ENCODE measurements at places on chromosomes 12 and 14. TPM values are rescaled to one million over a fixed set of nuclear protein-coding genes. Genes with fewer than 3 reads are reported as not detected.
A peak's percentile ranks its signal among the peaks of the same experiment; 100 is the strongest.

- DNase-seq: no peak
These were observed 387.9 kb downstream of the KCNH5 start for GRCh38 chr14:62657376-62657775.

DNA sequence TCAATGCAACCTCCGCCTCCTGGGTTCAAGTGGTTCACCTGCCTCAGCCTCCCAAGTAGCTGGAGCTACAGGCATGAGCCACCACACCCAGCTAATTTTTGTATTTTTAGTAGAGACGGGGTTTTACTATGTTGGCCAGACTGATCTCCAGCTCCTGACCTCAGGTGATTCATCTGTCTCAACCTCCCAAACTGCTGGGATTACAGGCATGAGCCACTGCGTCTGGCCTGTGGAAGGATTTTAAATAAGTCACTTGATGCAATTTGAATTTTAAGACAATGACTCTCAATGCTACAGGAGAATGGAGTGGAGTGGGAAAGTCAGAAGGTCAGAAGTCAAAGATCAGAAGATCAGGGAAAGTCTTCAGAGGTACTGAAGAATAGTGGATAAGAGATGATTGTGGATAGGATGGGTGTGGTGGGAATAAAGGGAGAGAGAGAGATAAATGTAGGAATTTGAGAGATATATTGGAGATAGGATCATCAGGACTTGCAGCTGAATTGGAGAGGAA, 15.4 kb downstream of the TMEM52B start:
- no peak for DNase-seq

- DNase-seq: no peak
These were observed 248.1 kb downstream of the CACNA1C start for GRCh38 chr12:2300886-2301285.

- DNase-seq: peak; percentile 18
These were observed 150.8 kb upstream of the FSCB start for GRCh38 chr14:44657696-44658388.

The DAO gene
- 22.1 TPM for total RNA-seq

DNA sequence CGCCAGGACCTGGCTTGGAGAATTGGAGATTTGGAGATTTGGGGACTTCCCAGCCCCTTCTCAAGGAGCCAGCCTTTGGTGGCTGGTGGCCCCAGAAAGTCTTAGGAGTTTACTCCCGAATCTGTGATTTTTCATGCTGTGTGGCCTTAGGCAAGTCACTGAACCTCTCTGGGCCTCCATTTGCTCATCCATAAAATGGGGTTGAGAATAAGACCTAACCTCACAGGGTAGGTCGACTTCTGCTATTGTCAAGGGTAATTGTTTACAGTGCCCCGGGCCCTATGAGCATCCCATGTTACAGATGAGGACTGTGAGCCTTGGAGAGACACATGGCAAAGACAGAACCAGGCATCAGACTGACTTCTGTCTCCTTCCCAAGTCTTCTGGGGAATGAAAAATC, 16.2 kb upstream of the TMEM119 start:
- DNase-seq: no peak

- no peak for DNase-seq
These were observed 67.9 kb upstream of the ESRRB start for GRCh38 chr14:76307786-76308780.

DNA sequence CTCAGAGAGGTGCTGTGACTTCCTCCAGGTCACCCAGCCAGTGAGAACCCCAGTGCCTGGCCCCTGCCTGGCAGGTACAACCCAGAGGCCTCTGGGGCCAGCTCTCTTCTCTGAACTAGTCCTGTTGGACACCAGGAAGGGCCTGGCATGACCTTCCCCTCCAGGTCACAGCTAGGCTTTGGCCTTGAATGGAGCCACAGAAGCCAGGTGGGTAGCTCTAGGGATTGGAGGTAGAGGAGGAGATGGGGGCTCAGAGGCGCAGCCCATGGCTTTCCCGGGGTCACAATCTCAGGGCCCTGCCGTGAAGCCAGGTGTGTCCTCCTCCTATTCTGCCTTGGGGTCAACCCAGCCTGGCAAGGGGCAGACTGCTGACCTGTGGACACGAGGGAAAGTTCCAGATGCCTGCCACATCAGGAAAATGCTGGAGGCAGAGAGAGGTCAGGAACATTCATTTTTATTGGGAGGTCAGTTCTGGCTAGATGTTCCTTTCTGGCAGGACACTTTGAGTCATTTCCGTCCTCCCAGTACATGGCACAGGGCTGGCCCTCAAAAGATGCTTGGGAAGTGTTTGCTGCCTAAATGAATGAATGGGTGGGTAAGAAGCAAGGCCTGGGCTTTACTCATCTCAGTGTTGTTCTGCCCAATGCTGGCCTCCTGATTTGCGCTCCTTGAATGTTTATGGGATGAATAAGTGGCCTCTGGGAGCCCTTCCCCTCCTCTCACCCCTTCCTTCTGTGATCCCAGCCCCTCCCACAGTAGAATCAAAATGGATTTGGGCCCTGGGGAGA, 25.4 kb downstream of the FAM222A start:
- DNase-seq: no peak

DNA sequence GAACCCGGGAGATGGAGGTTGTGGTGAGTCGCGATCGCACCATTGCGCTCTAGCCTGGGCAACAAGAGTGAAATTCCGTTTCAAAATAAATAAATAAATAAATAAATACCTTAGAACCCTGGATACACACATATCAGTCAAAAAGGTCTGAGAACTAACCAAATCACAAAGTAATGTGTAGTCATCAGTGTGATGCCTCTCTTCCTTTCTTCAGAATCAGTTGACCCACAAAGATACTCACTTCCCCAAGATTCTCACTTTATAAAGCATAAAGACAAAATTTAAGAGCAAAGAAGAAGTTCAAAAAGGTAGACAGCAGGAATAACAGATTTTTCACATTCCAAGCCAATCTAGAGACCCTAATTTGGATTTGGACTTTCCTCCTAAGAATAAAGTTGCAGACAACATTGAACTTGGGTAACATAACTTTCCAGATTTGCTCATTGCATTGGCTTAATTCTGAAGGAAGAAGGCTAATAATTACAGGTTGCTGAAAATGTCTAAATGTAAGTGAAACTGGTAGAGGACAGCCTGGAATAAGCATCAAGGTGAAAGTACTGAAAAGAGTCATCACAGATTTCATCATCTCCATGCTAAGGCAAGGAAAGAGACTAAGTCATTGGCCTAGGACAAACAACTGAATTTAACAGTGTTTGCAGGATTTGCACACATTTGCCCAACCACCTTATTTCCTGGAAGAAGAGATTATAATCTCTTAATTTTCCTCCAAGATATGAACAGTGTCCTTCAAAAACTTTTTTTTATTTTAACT, 17.4 kb downstream of the TMED10 start:
- DNase-seq: no peak

DNA sequence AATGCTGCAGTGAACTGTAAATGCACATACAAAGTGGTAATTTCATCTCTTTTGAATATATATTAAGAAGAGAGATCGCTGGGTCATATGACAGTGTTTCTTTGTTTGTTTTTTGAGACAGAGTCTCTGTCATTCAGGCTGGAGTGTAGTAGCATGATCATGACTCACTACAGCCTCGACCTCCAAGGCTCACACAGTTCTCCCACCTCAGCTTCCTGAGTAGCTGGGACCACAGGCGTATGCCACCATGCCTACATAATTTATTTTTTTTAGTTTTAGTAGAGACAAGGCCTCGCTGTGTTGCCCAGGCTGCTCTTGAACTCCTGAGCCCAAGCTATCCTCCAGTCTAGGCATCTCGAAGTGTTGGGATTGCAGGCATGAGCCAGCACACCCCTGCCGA, 62.4 kb upstream of the ACSS3 start:
- DNase-seq: no peak

DNA sequence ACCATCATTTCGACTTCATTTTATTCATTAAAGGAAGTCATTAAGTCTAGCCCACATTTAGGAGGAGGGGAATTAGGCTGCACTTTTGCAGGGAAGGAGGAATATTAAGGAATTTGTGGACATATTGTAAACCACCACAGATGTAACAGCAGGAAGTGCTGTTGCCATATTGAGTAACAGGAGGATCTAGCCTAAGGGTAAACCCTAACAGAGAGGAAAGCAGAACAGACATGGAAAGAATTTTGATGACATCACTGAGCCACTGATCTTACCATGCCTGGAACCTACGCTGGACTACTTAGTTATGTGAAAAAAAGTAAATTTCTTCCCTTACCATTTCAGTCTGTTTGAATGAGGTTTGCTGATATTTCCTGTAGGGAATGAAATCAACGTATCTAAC, 100.7 kb upstream of the ATF7IP start:
- DNase-seq: no peak

- no peak for DNase-seq
These were observed 280.3 kb downstream of the ADAMTS20 start for GRCh38 chr12:43271659-43272058.

The SLC25A47 gene
- 0.06 TPM for total RNA-seq

The ASB2 gene
- total RNA-seq: 7.9 TPM

DNA sequence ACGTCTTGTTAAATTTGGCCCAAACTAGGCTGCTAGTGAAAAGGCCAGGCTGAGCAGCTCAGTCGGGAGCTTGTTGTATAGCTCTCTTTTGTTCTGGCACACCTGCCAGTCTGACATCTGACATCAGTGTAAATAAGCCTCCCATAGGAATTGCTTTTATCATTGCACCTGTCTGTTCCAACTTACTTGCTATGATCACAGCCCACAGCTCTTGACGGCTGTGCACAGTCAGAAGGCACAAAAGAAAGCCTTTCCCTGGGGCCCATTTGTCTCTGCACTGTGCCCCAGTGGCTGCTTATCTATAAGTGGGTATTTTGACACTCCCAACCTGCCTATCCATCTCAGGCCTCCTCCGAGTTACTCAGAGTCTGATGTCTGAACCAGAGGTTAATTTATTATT, 324.5 kb downstream of the NUAK1 start:
- DNase-seq: peak; percentile 28

The PRMT5 gene
- total RNA-seq: 257 TPM

The AQP2 gene
- total RNA-seq: not detected

- no peak for DNase-seq
These were observed 990.1 kb downstream of the TMTC2 start for GRCh38 chr12:83676781-83677295.

DNA sequence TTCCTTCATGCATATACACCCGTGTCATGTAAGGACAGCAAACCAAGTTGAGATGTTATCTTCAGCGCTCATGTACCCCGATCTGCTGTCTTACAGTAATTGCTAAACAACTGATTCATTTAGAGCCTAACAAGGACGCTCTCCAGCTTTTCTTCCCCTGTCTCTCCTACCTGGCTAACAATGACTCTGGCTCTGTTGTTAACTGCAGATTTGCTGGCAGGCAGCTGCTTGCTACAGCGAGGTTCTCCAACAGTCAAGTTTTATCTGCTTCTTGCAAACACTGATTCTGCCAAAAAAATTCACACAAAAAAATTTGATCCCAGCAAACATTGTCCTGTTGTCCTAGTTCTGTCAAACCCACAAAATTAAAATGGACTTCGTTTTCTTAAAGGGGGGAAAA, 101.6 kb downstream of the OTX2 start:
- DNase-seq: no peak

The SLC25A21 gene
- 8.2 TPM for total RNA-seq

The ACRBP gene
- total RNA-seq: not detected

The PHLDA1 gene
- total RNA-seq: 3.5 TPM

The EXOC5 gene
- total RNA-seq: 70.7 TPM

The RIPK3 gene
- not detected for total RNA-seq

DNA sequence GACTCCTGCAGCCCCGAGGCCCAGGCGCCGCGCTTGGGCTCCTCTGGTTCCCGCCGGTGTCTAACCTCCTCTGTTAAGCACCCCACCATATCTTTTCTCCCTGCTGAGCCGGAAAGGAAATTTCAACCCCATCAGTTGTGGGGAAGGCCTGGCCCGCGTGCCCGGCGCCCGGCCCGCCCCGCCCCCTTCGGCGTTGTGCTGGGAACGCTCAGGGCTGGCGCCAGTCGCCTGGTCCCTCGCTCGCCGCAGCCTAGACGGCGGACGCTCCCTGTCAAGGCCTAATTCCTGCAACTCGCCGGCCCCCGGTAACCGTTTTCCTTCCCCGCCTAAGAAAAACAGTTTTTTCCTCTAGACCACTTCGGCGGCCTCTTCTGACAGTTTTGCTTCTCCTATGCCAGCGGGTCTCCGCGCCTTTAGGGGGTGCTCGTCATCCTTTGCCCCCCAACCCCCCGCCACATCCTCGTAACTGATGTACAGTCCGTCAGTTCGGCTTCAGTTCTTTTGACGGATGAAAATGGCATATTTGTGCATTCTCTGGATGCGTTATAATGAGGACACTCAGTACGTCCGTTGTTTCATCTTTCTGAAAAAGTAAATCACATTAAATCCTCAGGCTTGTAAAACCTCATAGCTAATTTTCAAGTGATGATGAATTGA, 506 bp upstream of the NAP1L1 start:
- DNase-seq: no peak

The AGAP2 gene
- 11.0 TPM for total RNA-seq

The AREL1 gene
- 27.9 TPM for total RNA-seq

The HOXC12 gene
- total RNA-seq: not detected

DNA sequence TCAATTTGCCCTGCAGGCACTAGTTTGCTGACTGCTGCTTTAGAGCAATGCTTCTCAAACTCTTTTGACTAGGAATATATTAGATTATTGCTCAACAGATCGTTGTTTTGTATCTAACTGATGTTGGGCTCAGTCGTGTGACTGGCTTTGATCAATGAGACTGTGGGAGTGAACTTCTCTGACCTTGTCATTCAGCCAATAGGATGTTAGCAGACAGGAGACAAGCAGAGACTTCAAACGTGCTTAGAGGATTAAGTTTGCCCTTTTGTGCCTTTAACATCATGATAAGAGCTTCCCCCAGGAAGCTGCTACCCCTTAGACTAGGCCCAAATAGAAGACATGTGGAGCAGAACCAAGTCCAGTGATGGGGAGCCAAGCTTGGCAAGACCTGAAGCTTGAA, 76.7 kb upstream of the ELK3 start:
- no peak for DNase-seq

DNA sequence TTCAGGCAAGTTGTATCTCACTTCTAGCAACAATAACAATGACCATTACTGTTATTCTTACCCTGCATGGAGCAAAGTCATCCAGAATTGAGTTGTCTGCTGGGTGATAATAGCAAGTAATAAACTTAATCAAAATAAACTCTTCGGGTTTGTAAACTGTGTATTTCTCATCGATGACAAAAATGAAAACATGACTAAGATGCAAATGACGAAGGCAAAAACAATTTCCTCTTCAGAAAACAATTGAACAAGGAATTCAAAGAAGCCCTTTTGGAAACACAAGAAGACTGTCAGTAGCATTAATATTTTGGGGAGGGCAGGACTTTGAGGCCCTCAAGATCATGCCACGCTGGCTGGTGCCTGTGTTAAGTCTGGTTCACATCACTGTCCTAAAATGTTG, 232.0 kb downstream of the BTG1 start:
- no peak for DNase-seq

The NR1H4 gene
- total RNA-seq: not detected

The LRCOL1 gene
- total RNA-seq: not detected

- DNase-seq: no peak
These were observed 36.0 kb upstream of the DLK1 start for GRCh38 chr14:100690672-100691071.
